ENCODE measurements at places on chromosomes 3 and 15. TPM values are rescaled to one million over a fixed set of nuclear protein-coding genes. Genes with fewer than 3 reads are reported as not detected.

The MUSTN1 gene
- total RNA-seq = 1.4 TPM

- H3K4me3 ChIP-seq = no peak overlapping the region
- peaks cover 15% of the 10 kb centered on the region for H3K27me3 ChIP-seq
- no peaks in the 10 kb centered on the region for H3K36me3 ChIP-seq
- DNase-seq = no peak
- no peak overlapping the region for H3K27ac ChIP-seq
- H3K4me1 ChIP-seq = no peaks in the 10 kb centered on the region
Observed at GRCh38 chr3:18847583-18848197, 300.6 kb upstream of the KCNH8 start.

The TMEM40 gene
- not detected for total RNA-seq

- peaks cover 26% of the 10 kb centered on the region for H3K27me3 ChIP-seq
- H3K4me3 ChIP-seq = no peak overlapping the region
- H3K27ac ChIP-seq = no peak overlapping the region
- no peaks in the 10 kb centered on the region for H3K4me1 ChIP-seq
Observed at GRCh38 chr3:50423543-50423942, 64.2 kb upstream of the TMEM115 start.

GRCh38 chr3:47291158-47291753 is 8.5 kb downstream of the KLHL18 start:
- H3K4me1 ChIP-seq = no peaks in the 10 kb centered on the region
- no peaks in the 10 kb centered on the region for H3K27me3 ChIP-seq
- peaks cover 2% of the 10 kb centered on the region for H3K36me3 ChIP-seq
- H3K4me3 ChIP-seq = no peak overlapping the region
- no peak overlapping the region for H3K27ac ChIP-seq

DNA sequence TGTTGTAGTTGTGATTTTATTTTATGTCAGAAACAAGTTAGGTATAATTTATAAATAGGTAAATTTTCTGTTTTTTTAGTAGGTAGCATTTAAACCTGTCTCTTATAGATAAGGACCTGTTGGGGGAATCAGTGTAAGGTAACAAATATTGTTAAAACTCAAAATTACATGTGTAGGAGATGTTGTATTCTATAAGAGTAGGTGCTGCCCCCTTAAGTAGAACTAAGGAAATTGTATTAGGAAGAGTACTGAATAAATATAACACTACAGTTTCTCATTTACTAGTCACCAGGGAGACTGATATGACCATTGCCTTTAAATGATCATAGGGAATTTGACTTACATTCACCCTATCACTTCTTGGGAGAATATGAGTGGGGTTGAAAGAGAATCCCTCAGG is 31.2 kb downstream of the SLC25A36 start:
- H3K36me3 ChIP-seq = peaks cover 13% of the 10 kb centered on the region
- no peak for DNase-seq
- no peak overlapping the region for H3K27ac ChIP-seq
- H3K4me3 ChIP-seq = no peak overlapping the region

DNA sequence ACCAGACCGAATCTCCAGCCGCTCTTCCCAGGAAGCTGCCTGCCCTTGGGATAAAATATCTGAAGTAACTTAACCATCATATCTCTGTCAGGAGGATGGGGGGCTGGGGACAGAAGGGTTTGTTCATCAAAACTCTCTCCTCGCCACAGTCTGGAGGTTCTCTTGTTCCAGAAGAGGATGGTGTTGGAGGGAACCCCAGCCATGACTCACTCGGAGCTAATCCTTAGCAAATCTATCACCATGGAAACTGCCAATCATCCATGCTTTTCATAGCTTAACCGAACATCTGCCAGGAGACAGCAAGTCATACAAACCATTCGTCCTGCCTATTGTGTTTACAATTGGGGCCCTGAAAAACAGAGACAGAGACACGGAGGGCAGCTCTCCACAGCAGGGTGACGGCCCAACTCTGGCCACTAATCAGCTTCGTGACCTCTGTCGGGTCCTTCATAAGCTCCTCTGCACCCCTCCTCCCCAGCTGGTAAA is 73.8 kb upstream of the HEG1 start:
- H3K4me3 ChIP-seq = peak overlapping the region; percentile 43
- H3K27ac ChIP-seq = peak overlapping the region; percentile 95
- no peak for DNase-seq

- no peak for DNase-seq
- no peak overlapping the region for H3K27ac ChIP-seq
- peaks cover 8% of the 10 kb centered on the region for H3K27me3 ChIP-seq
- H3K36me3 ChIP-seq = no peaks in the 10 kb centered on the region
Observed at GRCh38 chr3:98433764-98434163, 29.2 kb upstream of the OR5K1 start.

DNA sequence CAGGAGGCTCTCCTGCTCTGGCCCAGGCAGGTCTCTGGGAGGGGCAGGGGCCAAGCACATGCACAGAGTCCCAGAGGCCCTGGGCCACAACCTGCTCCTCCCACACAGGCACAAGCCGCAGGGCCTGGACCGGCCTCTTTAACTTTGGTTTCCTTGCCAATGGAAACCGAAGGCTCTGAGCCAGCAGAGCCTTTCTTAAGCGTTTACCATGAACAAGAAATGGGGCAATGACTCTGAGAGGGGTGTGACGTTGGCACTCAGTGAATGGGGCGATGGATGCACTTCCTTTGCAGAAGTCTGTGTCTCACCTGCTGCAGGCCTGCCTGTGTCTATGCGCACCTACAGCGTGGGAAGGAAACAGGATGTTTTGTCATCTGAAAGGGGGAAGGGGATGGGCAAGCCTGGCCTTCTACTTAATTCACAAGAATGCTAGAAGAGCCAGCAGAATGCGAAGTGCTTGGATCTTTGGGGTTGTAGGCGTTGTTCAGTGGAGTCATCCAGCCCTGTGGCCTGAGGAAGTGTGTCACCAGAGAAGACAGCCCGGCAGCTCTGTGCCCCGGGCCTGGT is 41.8 kb downstream of the IFT122 start:
- H3K4me1 ChIP-seq = peaks cover 25% of the 10 kb centered on the region
- DNase-seq = no peak
- no peaks in the 10 kb centered on the region for H3K27me3 ChIP-seq
- H3K27ac ChIP-seq = no peak overlapping the region
- H3K36me3 ChIP-seq = peaks cover 21% of the 10 kb centered on the region

DNA sequence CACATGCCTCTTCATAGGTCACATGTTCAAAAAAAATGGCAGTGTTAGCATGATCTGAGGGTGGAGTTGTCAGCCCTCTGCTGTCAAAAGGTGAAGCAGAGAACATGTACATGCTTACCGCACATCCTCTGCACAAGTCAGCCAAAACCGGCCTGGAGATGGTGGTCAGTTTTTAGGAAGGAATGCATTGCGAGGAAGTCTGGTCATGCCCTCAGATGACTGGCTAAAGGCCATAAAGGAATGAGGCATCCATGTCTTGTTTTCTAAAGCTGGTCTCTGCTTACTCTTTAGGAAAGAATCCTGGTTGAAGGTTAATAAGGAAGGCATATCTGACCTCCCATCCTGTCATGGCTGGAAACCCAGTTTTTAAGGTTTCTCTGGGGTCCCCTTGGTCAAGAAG is 292.0 kb upstream of the CCDC54 start:
- H3K27ac ChIP-seq = no peak overlapping the region
- no peaks in the 10 kb centered on the region for H3K27me3 ChIP-seq
- DNase-seq = no peak
- H3K4me3 ChIP-seq = no peak overlapping the region
- H3K4me1 ChIP-seq = peaks cover 2% of the 10 kb centered on the region

The MOBP gene
- total RNA-seq = not detected

The PRRT3 gene
- total RNA-seq = 7.6 TPM

DNA sequence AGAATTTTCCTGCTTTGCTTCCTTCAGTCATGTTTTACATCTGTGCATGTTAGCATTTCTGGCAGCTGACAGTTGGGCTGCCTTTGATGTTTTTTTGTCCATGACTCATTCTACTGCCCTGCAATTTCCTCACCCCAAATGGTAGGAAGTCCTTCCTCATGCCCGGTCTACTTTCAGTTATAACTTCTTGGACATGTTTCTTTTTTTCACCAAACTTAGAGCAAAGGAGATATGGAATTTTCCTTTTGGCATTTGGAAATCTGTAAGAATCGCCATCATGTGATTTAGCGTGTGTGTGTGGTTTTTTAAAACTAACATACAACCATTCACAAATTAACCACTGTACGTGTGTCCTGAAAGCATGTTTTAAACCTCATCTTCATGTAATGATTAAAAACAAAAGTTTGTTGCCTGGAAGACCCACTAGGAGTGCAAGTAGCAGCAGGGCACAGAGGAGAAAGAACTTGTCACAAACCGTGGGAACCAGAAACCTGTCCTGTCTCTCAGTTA is 430.7 kb upstream of the CFAP20DC start:
- H3K27me3 ChIP-seq = no peaks in the 10 kb centered on the region
- no peaks in the 10 kb centered on the region for H3K36me3 ChIP-seq
- H3K27ac ChIP-seq = peak overlapping the region; percentile 53
- no peak for DNase-seq
- H3K4me1 ChIP-seq = peaks cover 24% of the 10 kb centered on the region
- H3K4me3 ChIP-seq = peak overlapping the region; percentile 38

DNA sequence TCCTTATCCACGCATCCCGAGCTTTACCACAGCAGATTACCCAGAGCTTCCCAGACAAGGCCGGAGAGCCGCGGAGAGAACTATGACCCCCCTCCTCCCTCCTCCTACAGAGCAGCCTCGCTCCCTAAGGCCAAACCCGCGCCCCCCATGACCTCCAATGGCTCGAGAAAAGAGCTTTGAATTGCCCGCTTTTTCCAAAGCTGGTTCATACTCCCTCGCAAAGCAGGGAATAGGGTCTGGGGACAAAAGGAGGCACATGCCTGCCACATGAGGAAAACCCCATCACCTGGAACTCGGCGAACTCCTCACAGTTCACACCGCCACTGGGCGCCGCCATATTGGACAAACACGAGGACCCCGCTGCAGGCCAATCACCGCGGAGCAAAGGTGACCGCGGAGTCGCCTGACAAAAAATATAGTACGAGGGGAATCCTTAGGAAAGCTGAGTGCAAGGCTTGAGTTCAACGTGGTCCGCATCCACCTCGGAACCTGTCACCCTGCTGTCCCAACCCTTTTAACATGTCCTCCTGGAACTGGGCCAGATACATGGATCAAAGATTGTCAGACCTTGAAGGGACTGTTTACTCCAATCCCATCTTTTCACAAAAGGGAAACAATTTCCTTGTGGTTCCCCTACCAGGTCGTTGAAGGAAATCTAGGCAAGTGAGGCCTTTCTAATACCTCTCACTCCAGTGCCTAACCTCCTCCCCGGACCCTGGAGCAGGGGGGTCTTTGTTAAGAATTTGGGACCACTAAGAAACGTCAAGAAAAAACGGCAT is at the start of gene MIX23:
Gene MIX23 (minus strand): TSS at position 344 of the 779 bp plus-strand sequence. CDS start 7 bp downstream, at position 337.
- no peaks in the 10 kb centered on the region for H3K27me3 ChIP-seq
- peaks cover 2% of the 10 kb centered on the region for H3K36me3 ChIP-seq
- H3K4me3 ChIP-seq = peak within 1 kb of the TSS; percentile 91
- peak within 1 kb of the TSS; percentile 93 for H3K27ac ChIP-seq
- peaks cover 32% of the 10 kb centered on the region for H3K4me1 ChIP-seq

GRCh38 chr3:116129187-116129946 is 315.9 kb downstream of the LSAMP start:
- no peak for DNase-seq
- H3K4me3 ChIP-seq = no peak overlapping the region
- H3K36me3 ChIP-seq = no peaks in the 10 kb centered on the region

GRCh38 chr3:72287956-72288355 is 503.0 kb upstream of the PROK2 start:
- H3K36me3 ChIP-seq = peaks cover 2% of the 10 kb centered on the region
- DNase-seq = no peak
- peaks cover 22% of the 10 kb centered on the region for H3K4me1 ChIP-seq
- H3K27me3 ChIP-seq = peaks cover 36% of the 10 kb centered on the region

GRCh38 chr3:148087601-148088371 is 609.9 kb upstream of the AGTR1 start:
- no peaks in the 10 kb centered on the region for H3K36me3 ChIP-seq
- no peaks in the 10 kb centered on the region for H3K27me3 ChIP-seq
- no peak for DNase-seq
- H3K27ac ChIP-seq = no peak overlapping the region

The DMXL2 gene
- total RNA-seq = 20.0 TPM

GRCh38 chr3:51933471-51934138 is 8.1 kb downstream of the RRP9 start:
- H3K4me3 ChIP-seq = no peak overlapping the region
- no peak for DNase-seq
- H3K27me3 ChIP-seq = no peaks in the 10 kb centered on the region
- H3K36me3 ChIP-seq = peaks cover 31% of the 10 kb centered on the region

DNA sequence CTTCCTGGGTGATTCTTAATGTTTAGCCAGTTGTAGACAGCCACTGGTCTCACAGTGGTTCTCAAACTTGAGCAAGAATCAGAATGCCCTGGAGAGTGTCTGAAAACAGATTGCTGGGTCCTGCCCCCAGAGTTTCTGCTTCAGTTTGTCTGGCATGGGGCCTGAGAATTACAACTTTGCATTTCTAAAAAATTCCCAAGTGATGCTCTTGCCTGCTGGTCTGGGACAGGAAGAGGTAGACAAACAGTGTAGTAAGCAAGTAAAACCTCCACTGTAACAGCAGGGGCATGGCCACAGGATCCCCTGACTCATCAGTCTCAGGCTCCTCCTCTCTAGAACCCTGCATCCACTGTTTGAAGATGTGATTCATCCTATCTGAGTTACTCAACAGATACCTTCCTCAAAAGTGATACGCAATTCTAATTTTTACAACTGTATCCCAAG is 36.5 kb downstream of the DZIP1L start:
- H3K36me3 ChIP-seq = peaks cover 43% of the 10 kb centered on the region
- peaks cover 59% of the 10 kb centered on the region for H3K4me1 ChIP-seq
- peak overlapping the region; percentile 78 for H3K27ac ChIP-seq
- H3K4me3 ChIP-seq = no peak overlapping the region
- no peak for DNase-seq
- H3K27me3 ChIP-seq = no peaks in the 10 kb centered on the region

The COPS2 gene
- 68.4 TPM for total RNA-seq

The SMARCC1 gene
- total RNA-seq = 81.5 TPM

- H3K36me3 ChIP-seq = no peaks in the 10 kb centered on the region
- H3K4me1 ChIP-seq = no peaks in the 10 kb centered on the region
- DNase-seq = no peak
Observed at GRCh38 chr3:173618703-173619102, 221.2 kb downstream of the NLGN1 start.

The SPSB4 gene
- 2.7 TPM for total RNA-seq

DNA sequence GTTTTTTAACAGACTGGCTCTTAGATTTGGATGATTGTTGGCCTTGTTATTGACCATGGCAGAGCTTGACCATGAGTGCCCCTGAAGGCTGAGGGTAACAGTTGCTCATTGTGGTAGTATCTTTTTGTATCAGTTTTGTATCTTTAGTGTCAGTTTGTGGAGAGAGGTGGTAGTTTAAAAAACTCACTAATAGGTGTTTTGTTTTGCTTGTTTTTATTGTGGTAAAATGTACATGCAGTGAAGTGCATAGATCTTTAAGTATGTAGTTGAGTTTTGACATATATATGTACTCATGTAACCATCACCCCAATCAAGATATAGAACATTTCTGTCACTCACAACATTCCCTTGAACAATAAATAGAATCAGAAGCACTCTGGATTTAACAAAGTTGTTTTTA is 9.8 kb downstream of the GMPS start:
- H3K27ac ChIP-seq = no peak overlapping the region
- peaks cover 28% of the 10 kb centered on the region for H3K4me1 ChIP-seq
- no peaks in the 10 kb centered on the region for H3K36me3 ChIP-seq
- no peak for DNase-seq
- no peaks in the 10 kb centered on the region for H3K27me3 ChIP-seq
- H3K4me3 ChIP-seq = no peak overlapping the region

Measured in chondrocyte (in vitro differentiated cells).